ENCODE measurements at places on chromosomes 6 and 20. TPM values are rescaled to one million over a fixed set of nuclear protein-coding genes. Genes with fewer than 3 reads are reported as not detected.

EYA2 gene
- total RNA-seq = 3.0 TPM

MCCD1 gene
- not detected for total RNA-seq

DOK5 gene
- total RNA-seq = not detected

SLPI gene
- total RNA-seq = 10.5 TPM

SCUBE3 gene
- 0.05 TPM for total RNA-seq

VTA1 gene
- 39.7 TPM for total RNA-seq

GNAS-AS1 gene
- total RNA-seq = not detected

MYL9 gene
- total RNA-seq = 20.7 TPM

FAM83B gene
- total RNA-seq = 0.13 TPM

PRSS35 gene
- total RNA-seq = 0.08 TPM

VWA7 gene
- total RNA-seq = 2.0 TPM

GSTA3 gene
- not detected for total RNA-seq

HLA-F gene
- total RNA-seq = 5.1 TPM

SSTR4 gene
- not detected for total RNA-seq

LAMA4 gene
- 1.8 TPM for total RNA-seq
